WTC11 (cell line): ENCODE measurements at places on chromosomes 7 and 10.

DNA sequence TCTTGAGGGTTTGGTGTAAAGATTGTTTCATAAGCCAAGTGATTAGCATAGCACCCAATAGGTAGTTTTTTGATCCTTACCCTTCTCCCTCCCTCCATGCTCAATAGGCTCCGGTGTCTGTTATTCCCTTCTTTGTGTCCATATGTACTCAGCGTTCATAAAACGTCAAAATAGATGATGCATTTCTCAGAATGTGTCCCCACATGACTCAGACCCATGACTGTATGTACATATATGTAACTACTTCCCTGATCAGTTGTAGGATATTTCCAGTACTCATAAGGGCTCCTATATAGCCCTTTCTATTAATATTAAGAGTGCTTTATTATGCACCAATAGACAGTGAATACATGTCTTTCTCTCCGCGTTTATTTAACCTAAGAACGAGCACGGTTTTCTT, 466.9 kb downstream of the KIF20B start:
- DNase-seq = no peak

- DNase-seq = no peak
These were observed 334.3 kb downstream of the ARL4A start for GRCh38 chr7:13021566-13022300.

DNA sequence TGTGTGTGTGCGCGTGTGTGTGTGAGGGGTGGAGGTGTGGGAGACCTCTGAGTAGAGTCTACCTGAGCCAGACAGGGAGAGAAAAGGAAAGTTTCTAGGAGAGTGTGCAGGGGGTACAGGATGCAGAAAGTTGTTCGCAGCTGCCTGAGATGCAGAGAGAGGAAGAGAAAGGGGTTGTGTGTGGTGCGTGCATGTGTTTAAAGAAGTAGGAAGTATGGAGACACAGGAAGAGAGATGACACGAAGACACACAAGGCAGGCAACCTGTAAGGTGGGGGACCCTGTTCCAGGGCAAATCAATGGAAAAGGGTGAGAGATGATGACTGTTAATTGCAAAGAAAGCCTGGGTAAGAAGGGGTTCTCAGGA, 52.2 kb downstream of the C10orf105 start:
- no peak for DNase-seq

DNA sequence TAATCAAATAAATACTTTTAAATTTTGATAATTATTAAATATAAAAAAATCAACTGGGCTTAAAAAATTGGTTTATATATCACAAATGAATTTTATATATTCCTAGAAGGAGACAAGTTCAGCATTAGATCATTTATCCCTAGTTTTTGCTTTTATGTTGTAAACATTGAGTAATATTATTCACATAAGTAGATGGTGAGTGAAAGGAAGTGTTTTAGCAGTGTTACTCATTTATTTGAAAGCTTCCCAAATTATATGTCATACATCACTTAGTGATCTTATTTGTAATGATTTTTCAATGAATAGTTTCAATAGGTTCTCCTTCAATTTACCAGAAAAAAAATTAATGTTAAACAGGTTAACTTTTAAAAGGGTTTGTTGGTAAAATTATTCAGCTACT, 15.8 kb downstream of the KLLN start:
- no peak for DNase-seq

- DNase-seq = no peak
These were observed 251.2 kb upstream of the MDFIC start for GRCh38 chr7:114670676-114671075.

- no peak for DNase-seq
These were observed 37.1 kb upstream of the BICC1 start for GRCh38 chr10:58475322-58476277.

- no peak for DNase-seq
These were observed 227.0 kb downstream of the SORCS3 start for GRCh38 chr10:104867966-104868598.

DNA sequence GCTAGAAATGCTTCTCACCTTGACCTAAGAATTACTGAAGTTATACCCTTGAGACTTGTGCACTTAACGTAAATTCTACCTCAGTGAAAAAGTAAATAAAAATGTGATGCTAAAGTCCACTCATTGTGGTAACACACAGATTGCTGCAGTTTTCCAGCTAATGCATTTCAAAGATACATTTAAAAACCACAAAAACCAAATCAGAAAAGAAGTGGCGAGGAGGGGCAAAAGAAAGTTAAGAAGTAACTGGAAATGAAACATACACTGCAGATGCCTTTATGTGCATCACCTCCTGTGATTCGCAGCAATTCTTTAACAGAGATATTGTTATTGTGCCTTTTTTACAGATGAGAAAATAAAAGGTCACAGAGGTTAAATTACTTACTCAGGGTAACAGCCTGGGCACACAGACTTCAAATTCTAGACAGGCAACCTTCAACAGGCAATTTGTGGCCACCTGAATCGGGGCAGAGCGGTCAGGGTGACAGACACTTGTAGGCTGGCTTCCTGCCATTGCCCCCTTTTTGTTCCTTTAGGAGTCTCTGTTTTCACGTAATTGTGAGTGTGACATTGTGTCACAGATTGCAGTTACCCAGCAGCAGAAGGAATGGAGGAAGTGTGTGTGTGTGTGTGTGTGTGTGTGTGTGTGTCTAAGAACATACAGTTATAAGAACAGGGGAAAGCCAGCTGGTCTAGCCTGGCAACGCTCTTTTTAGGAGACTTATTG, 1.9 kb downstream of the WIPF3 start:
- DNase-seq = no peak

DNA sequence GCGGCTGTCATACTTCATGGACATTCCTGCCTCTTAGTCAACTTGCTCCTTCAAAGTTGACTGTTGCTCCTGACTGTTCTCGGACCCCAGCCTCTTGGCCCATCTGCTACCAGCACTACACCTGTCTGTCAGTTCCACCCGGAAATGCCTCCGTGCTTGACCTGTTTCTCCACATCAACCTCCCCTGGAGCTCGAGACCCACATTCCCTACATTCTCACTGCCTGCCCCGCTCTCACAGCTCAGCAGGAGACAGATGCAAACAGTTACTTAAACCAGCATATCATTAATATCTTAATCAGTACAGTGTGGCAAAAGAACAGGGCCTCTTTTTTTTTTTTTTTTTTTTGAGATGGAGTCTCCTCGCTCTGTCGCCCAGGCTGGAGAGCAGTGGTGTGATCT, 174.3 kb downstream of the NRP1 start:
- DNase-seq = peak; percentile 38

DNA sequence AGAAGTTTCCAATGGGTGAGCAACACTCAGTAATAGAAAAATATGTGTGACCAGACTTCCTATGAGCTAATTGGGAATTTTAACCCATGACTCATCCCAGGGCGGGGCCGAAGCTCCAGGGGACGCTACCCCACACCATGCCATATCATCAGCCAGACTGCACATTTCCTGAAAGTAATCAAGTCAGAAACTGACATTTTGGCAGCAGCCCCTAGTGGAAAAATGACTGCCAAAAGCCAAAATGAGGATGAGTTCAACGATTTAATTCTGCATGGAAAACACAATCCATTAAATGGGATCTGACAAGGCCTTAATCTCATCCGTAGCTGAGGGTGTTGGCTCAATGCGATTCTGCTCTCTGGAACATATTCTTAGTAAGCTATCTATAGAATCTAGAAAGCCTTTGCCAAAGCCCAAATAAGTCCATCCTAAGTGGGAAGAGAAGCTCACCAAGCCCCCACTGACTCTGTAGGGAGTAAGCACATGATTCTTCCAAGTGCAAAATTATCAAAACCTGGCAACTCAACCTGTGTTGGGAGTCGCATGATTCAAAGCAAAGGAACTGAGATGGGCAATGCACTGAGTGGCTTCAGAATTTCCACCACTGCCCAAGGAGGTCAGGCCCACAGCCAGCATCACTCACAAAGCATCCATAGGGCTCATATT, 93.1 kb upstream of the PDE1C start:
- DNase-seq = no peak

GRCh38 chr7:115679976-115680375, 350.6 kb downstream of the TFEC start:
- DNase-seq = peak; percentile 34

DNA sequence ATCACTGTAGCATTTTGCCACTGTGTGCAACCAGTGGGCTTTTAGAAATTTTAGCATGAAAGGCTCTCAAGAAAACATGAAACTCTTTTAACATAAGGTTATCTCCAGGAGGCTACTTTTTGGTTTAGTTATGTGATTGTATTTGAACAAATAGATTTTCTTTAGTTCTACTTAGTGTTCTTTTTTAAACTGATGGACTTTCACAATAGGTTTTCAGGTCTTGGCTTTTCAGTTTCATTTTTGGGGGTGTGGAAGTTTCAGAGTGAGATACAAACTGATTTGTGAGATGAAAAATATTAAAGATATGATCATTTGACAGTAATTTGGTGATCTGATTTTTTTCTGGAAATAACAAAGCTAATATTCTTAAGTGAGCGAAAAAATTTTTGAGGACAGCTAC, 344.1 kb downstream of the PHF14 start:
- no peak for DNase-seq

- DNase-seq = no peak
These were observed 59.9 kb upstream of the DNAJB6 start for GRCh38 chr7:157276731-157277562.

- no peak for DNase-seq
These were observed 69.7 kb downstream of the ZNRF2 start for GRCh38 chr7:30353932-30354607.

GRCh38 chr10:369221-369683, 234.0 kb downstream of the ZMYND11 start:
- DNase-seq = no peak
